ENCODE measurements at places on chromosomes 7 and 10.
A peak's percentile ranks its signal among the peaks of the same experiment; 100 is the strongest.

DNA sequence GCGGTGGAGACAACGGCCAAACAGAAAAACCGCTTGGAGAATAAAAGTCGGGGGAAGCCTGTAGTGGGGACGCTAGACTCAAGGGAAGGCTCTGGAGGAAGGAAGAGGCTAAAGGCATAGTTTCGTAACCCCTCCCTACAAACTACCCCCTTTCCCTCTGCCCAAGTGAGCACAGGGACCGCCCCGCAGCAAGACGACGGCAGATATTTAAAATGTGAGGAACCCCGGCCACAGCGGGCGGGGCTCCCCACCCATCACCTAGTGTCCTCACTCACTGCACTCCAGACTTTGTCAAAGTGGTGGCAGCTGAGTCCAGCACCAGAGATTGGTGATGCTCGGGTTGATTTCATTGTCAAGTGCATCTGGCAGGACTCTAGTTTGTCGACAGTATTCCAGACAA lies 69.1 kb downstream of the PRKAG2 start:
- DNase-seq: no peak

DNA sequence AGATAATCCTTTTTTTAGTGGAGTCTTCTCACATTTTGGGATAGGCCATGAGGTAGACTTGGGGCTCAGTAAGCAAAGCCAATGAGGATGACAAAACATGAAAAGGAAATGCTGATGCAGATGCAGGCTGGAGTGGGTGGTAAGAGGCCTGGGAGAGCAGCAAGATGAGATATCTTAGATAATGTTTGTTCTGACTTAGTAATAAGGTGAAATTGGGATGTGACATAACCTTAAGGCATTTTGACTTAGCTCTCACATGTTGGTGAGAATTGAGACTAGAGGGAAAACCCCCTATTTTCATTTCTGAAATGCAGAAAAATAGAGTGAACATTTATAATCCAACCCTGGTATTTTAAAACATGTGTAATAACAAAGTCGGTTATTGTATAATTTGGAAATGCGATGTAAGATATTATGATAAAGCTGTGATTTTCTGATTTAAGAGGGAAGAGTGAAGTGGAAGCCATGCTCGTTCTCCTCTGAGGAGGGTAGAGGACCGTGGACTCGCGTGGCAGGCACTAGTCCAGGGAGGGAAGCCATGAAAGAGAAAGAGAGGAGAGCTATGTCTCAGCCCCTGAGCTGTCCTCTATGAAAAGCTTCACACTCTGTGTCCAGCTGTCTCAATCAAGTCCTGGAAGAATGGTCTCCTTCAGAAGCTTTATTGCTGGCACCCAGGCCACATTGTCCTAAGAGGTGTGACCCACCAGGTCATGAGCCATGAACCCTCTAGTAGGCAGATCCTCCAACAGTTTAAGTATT lies 57.3 kb downstream of the ST7 start:
- DNase-seq: peak; percentile 27

GRCh38 chr7:29289156-29290021 lies 94.8 kb downstream of the CHN2 start:
- peak; percentile 27 for DNase-seq

DNA sequence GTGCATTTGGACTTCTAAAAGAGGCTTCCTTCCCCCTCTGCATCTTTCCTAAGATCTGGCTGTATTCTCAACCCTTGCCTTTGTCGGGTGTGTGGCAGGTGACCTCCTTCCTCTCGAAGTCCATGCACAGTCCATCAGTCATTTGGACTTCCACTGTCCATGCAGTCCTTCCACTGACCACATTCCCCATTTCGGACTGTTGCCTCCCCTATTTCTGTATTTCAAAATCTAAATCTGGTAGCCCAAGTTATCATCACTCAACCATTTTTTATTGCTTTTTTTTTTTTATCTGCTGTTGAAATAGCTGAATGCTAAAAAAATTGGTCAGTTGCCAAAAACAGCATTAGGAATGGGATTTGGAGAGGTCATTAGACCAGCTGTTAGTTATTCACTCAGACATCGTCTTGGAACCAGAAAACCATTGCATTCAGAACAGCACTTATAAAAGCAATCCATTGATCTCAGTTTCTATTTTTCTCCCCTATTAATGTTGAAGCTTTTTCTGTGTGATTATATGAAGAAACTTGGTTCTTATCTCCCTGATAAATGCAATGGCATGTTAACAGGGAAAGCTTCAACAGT lies 575.6 kb downstream of the KIF20B start:
- DNase-seq: no peak

GRCh38 chr10:123759041-123759440 lies 92.9 kb downstream of the GPR26 start:
- no peak for DNase-seq

DNA sequence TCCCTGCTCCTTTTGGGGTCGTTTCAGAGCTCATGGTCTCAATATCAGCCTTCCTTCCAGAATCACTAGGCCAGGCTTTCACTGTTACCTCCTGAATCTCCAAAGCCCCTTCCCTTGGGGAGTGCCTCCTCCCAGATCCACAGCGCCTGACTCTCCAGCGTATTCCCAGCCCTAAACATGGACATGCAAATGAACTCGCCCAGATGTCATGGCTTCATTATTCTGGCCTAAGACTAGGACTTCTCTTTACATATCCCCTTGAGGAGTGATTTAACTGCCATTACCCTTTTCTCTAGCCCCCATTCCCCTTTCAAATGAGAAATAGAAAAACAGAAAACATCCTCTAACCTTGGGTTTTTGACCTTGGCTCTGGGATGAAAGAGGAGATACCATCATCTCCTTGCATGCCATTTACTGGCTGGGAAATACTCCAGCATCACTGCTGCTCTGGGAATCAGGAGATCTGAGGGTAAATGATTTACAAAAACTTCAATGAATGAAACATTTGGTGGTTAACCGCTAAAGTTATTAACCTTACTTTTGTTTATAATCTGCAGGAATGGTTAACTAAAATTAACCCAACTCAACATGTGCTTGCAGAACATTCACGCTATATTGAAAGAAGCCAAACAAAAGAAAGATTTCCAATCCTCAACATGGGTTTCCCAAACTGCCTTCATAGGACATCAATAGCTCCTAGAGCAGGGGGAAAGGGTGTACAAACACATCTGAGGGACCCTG lies 37.0 kb downstream of the FAM171A1 start:
- DNase-seq: no peak

Measured in GM10248 (cell line).